ENCODE measurements at places on chromosomes 16 and 17.
A peak's percentile ranks its signal among the peaks of the same experiment; 100 is the strongest.

DNA sequence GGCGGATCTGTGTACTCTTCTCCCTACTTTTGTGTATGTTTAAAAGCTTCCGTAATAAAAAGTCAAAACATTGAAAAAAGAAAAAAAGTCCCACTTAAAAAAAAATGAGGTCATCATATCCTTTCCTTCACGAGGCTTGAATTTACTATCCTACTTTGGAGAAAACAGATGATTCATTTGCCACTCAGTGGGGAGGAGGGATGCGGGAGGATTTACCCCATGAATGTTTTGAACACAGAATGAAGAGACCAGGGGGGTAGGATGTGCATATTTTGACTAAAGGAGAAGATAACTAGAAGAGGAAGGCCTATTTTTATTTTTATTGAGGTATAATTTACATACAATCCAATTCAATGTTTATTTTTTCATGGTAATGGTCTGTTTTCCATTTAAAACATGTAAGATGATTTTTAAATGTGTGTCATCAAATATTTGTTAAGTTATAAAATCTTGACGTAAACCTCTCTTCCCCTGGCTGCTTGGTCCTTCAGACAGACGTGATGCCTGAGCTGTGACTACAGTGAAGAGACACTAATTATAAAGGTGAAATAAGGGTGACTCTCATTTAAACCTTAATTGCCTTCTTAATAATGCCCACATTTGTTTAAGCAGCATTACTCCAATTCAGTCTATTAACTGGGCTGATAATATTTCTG, 135.4 kb upstream of the AXIN2 start:
- no peak for DNase-seq

GRCh38 chr17:4229627-4230541, 33.9 kb downstream of the ANKFY1 start:
- no peak for DNase-seq

DNA sequence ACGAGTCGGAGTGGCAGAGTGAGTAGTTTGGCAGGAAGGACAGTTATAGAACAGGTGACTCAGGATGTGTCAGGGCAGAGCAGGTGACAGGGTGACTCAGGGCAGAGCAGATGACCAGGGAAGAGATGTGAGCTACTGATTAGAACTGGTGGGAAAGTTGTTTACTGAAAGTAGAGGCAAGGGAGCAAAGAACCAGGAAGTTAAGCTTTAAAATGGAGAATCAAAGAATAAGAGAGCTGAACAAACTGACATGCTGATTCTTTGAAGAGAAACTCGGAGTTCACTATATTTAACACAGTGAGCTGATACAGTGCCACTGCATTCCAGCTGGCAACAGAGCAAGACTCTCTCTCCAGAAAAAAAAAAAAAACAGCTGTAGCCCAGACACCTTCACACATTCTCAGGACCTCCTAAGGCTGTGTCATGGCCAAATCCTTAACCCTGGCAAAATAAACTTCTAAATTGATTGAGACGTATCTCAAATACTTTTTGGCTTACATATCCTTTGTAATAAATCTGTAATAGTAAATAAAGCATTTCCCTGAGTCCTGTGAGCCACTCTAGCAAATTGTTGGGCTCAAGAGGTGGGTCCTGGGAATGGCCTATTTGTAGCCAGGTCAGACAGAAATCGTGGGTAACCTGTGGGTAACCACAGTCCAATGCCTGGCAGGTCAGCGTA, 12.3 kb upstream of the UBE2I start:
- peak; percentile 56 for DNase-seq

DNA sequence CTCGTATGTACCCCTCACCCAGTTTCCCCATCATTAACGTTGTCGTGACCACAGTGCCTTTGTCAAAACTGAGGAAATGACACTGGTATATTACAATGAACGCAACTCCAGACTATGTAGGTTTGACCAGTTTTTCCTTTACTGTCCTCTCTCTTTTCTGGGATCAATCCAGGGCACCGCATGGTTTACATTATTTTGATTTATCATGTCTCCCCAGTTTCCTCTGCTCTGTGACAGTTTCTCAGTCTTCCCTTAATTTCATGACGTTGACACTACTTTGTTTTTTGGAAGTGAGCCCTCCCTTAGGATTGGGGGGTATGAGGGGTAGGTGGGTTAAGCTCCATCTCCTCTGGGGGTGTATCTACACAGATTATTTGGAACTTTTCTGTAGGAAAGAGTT, 76.1 kb upstream of the LGALS9 start:
- no peak for DNase-seq

DNA sequence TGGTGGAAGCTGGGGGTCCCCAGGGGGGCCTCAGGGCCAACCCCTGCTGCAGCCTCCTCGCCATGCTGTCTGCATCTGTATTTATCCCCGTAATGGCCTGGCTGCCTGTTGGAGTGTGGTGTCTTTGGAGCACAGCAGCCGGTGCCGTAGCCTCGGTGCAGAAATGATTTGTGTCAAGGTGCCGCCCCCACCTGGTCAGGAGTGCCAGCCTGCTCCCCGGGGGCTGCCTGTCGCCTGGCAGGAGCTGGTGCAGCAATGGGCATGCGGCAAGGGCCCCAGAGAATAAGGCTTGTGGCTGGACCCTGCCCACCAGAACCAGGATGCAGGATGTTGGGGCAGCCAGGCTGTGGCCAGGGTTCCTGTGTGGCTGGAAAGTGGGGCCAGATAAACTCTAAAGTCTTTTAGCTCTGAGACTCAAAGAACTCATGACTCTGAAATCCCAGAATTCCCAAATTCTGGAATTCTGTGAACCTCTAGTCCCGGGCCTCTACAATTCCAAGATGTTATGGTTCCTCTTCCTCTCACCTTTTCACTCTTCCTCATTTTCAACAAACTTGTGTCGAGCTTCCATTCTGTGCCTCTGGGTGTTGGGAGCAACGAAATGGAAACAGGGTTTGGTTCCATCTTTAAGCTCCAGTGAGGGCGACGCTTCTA, 5.9 kb downstream of the CPNE2 start:
- DNase-seq = no peak

- no peak for DNase-seq
These were observed 171.0 kb downstream of the MAF start for GRCh38 chr16:79429381-79430190.

DNA sequence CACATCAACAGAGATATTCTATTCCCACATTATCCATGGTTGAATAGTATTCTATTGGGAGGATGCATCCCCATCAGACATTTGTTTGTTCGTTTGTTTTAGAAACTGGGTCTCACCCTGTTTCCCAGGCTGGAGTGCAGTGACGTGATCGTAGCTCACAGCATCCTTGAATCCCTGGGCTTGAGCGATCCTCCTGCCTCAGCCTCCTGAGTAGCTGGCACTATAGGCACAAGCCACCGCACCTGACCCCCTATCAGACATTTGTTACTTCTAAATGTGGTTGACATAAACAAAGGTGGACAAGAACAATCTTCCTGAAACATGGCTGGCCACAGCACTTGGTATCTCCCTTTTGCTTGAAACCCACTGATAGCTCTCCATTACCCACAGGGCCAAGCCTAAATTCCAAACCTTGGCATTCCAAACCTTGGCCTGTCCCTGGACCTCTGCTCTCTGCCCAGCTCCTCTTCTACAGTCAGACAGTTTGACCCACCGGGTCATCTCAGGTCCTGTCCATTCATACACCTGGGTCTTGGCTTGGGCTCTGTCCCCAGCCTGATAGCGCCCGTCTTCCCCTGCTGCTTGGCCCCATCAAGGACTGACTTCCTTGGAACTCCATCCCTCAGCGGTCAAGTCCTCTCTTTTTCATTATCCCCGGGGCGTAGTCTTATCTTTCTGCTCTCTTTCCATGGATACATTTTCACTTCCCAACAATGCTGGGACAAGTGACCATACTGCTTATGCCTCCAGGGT, 1.5 kb upstream of the PRR29 start:
- no peak for DNase-seq

GRCh38 chr17:75064867-75065561, 18.0 kb downstream of the KCTD2 start:
- DNase-seq = no peak

DNA sequence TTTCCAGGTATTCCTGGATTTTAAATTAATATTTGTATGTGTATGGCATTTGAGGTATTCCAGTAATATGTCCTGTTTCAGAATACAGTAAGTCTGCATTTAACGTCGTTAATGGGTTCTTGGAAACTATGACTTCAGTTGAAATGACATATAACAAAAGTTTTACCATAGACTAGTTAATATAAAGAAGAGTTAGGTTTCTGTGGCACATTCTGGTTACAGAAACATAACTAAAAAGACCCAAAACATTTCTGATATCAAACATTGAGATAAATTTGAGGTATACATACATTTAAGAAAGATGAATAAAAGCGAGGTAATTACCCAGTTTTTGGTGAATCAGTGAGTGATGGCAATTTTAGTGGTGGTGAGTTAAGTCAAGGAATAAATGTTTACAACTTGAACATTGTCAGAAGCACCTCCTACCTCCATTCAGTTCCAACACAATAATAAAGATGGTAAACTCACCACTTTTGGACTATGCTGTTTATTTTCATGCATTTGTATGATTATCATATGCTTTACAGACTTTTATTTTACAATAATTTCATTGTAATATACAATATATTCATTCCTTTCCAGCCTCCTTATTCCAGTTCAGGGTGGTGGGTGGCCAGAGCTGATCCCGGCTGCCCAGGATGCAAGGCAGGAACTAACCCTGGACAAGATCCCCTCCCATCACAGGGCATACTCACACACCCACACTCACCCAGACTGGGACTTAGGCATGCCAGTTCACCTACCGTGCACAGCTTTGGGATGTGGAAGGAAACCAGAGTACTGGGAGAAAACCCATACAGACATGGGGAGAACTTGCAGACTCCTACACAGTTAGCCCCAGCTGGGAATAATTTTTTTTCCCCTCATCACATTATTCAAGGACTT, 9.7 kb downstream of the LUC7L3 start:
- DNase-seq = no peak

DNA sequence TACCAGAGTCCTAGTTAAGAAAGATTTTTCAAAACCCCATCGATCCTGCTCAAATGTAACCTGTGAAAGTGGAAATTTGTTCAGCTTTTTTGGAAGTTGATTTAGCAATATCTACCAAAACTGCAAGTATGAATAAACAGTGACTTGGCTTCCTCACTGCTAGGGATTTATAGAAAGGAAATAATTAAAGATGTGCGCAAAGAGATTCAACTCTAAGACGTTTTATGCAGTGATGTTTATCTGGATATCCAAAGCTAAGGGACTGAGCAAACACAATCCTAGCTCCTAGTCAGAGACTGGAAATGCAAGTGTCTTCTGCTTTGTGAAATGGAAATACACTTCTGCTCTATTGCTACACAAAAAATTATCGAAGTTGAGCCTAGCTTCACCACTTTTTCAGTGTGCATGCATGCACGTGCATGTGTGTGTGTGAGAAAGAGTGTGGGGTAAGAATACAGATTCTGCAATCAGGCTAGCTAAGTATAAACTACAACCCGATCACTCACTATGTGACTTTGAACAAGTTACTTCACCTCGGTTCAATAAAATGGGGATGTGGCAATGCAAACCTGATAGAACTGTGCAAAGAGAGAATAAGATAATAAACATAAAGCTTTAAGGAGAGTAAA, 52.1 kb upstream of the FOXF1 start:
- no peak for DNase-seq

DNA sequence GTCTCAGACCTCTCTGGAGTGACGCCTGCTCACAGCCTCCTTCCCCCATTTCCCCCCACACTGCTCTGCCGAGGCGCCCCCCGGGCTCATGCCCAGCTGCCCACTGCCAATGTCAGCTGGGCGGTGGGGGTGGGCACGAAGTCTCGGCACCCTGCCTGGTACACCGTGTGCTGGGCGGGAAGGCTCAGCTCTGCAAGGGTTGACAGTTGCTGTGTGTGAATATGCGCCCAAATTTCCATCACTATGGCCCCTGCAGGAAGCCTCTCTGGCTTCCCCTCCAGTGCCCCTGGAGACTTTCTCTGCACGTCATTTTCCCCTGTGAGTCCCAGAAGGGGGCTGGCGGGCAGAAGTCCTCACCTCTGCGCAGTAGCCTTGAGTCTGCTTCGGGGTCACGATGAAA, 11.6 kb upstream of the CAMKK1 start:
- DNase-seq = no peak

- no peak for DNase-seq
These were observed 1.3 kb upstream of the UNC45B start for GRCh38 chr17:35146214-35146833.

DNA sequence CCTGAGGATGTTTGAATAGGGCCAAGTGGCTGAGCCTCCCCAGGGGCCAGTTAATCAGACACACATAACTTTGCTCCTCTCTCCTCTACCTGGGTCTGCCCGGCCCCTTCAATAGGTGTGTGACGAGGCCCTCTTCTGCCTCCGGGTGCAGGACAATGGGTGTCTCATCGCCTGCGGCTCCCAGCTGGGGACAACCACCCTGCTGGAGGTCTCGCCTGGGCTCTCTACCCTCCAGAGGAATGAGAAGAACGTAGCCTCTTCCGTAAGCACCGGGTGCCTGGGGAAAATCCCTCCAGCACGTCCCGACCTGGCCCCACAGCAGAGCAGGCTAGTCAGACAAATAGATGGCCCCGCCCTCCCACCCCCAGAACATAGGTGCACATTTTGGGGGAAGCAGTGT, 16.1 kb upstream of the KIF19 start:
- DNase-seq = no peak

- DNase-seq = peak; percentile 14
These were observed 39.4 kb downstream of the TUBD1 start for GRCh38 chr17:59853168-59853918.

- no peak for DNase-seq
These were observed 306.1 kb upstream of the KIF2B start for GRCh38 chr17:53516636-53517035.

- DNase-seq = no peak
These were observed 17.8 kb downstream of the SERPINF1 start for GRCh38 chr17:1779571-1780131.

Data from NK-92 treated with Interleukin-12 subunit alpha and Interleukin-12 subunit beta, amount 100 ng/mL, for 24 hours (cell line).